Hepatocyte (in vitro differentiated cells): ENCODE measurements at places on chromosomes 2 and 18. TPM values are rescaled to one million over a fixed set of nuclear protein-coding genes. Genes with fewer than 3 reads are reported as not detected.
A peak's percentile ranks its signal among the peaks of the same experiment; 100 is the strongest.

GRCh38 chr2:85678794-85679672 is 11.0 kb upstream of the SFTPB start:
- peak; percentile 89 for DNase-seq
- H3K4me3 ChIP-seq: no peak overlapping the region
- no peaks in the 10 kb centered on the region for H3K4me1 ChIP-seq
- H3K27ac ChIP-seq: no peak overlapping the region
- H3K36me3 ChIP-seq: no peaks in the 10 kb centered on the region
- no peaks in the 10 kb centered on the region for H3K27me3 ChIP-seq

DNA sequence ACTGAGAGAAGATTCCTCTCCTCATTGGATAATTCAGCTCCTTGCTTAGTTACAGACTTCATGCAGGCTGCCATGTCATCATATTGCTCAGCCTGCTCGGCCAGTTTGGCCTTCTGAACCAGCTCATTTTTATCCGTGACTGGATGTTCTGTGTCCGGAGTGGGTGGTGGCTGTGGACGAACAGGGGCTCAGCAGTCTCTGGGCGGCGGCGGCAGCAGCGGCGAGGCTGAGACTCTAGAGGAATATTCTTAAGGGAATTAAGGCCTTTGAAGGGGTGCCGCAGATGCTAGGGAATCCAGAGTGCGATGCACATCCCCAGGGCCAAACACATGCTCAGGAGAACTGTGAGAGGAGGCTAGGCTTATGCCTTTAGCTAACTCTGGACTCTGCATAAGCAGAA is 97.9 kb upstream of the GYPC start:
- no peak overlapping the region for H3K27ac ChIP-seq
- no peaks in the 10 kb centered on the region for H3K27me3 ChIP-seq
- no peaks in the 10 kb centered on the region for H3K4me1 ChIP-seq
- DNase-seq: no peak
- no peaks in the 10 kb centered on the region for H3K36me3 ChIP-seq

INHBB gene
- 4.4 and 6.6 TPM in 2 replicates for total RNA-seq

- H3K36me3 ChIP-seq: no peaks in the 10 kb centered on the region
- no peaks in the 10 kb centered on the region for H3K4me1 ChIP-seq
- DNase-seq: peak; percentile 21
Observed at GRCh38 chr18:43662657-43663056, 385.4 kb upstream of the SYT4 start.

SERPINB2 gene
- total RNA-seq: 1.6 and 1.9 TPM in 2 replicates

DNA sequence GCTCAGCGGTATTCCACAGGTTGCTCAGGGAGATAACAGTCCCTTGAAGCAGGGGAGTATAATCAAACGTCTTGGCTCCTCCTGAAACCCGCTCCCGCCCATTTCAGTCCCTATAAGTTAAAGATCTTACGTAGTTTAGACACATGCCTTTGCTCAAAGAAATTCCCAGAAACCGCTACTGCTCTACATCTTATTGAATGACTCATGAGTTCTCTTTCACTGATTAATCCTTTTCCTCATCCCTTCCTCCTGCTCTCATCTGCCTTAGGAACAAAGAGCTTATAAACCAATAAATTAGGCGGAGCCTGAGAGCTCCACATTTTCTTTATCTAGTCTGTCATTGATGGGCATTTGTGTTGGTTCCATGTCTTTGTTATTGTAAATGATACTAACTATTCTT is 4.2 kb upstream of the SERPINB4 start:
- no peaks in the 10 kb centered on the region for H3K27me3 ChIP-seq
- H3K36me3 ChIP-seq: no peaks in the 10 kb centered on the region
- no peaks in the 10 kb centered on the region for H3K4me1 ChIP-seq
- no peak overlapping the region for H3K4me3 ChIP-seq
- no peak for DNase-seq

GRCh38 chr2:240427729-240428128 is 7.7 kb upstream of the GPC1 start:
- H3K27me3 ChIP-seq: no peaks in the 10 kb centered on the region
- no peak overlapping the region for H3K27ac ChIP-seq
- peaks cover 3% of the 10 kb centered on the region for H3K4me1 ChIP-seq
- no peak overlapping the region for H3K4me3 ChIP-seq
- DNase-seq: no peak

GRCh38 chr2:169462896-169463695 is 16.2 kb upstream of the BBS5 start:
- H3K4me1 ChIP-seq: no peaks in the 10 kb centered on the region
- no peak overlapping the region for H3K27ac ChIP-seq
- H3K27me3 ChIP-seq: no peaks in the 10 kb centered on the region
- H3K4me3 ChIP-seq: no peak overlapping the region

DNA sequence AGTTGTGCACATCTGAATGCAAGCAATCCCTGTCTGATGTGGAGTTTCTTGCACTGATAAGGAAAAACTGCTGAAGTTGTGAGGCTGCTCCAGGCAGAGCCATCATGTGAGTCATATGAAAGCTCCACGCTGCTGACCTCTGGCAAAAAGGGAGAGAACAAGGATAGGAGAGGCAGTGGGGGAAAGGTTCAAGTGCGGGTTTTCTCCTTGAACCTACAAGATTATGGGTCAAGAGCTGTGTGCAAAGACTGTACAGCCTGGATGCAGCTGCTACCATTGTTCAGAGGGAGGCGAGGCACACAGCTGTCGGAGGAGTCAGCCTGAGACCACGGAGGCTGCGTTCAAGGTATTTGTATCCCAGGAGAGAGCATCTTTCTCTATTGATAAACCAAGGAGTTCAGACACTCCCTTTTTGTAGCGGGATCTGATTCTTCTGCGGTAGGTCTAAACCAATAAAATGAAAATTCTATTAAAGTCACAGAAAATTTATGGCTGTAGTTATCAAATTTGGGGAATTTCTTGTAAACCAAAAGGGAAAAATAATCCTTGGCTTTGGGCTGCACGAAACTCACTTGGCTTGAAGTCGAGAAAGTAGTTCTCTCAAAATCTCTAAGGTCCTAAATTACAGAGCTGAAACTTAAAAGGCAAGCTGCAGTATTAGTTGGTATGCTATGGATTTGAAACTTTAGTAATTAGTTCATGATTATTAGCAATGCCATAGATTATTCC is at the start of gene CDK15:
Gene CDK15, plus strand, starts transcription at position 96 of the 729 bp plus-strand sequence. Its CDS starts 128 bp downstream, at position 224.
- peak; percentile 68 for DNase-seq
- H3K4me3 ChIP-seq: no peak within 1 kb of the TSS
- no peaks in the 10 kb centered on the region for H3K27me3 ChIP-seq
- H3K36me3 ChIP-seq: no peaks in the 10 kb centered on the region
- H3K27ac ChIP-seq: peak within 1 kb of the TSS; percentile 74

GRCh38 chr2:152613235-152613634 is 104.0 kb downstream of the PRPF40A start:
- H3K27ac ChIP-seq: no peak overlapping the region
- DNase-seq: no peak
- no peaks in the 10 kb centered on the region for H3K27me3 ChIP-seq
- peaks cover 7% of the 10 kb centered on the region for H3K4me1 ChIP-seq

IL36G gene
- 0.20 TPM in 1 of 2 replicates, not detected in the other for total RNA-seq

LGALSL gene
- 28.1 and 30.7 TPM in 2 replicates for total RNA-seq

GRCh38 chr18:59758106-59758505 is 60.9 kb upstream of the CCBE1 start:
- H3K4me1 ChIP-seq: no peaks in the 10 kb centered on the region
- no peak for DNase-seq
- H3K27ac ChIP-seq: no peak overlapping the region
- H3K27me3 ChIP-seq: no peaks in the 10 kb centered on the region

- no peak overlapping the region for H3K4me3 ChIP-seq
- H3K36me3 ChIP-seq: no peaks in the 10 kb centered on the region
- H3K4me1 ChIP-seq: no peaks in the 10 kb centered on the region
- H3K27ac ChIP-seq: peak overlapping the region; percentile 28
- peak; percentile 30 for DNase-seq
Observed at GRCh38 chr2:217162533-217162932, 302.7 kb upstream of the TNP1 start.

- no peaks in the 10 kb centered on the region for H3K36me3 ChIP-seq
- no peak for DNase-seq
- H3K4me1 ChIP-seq: peaks cover 33% of the 10 kb centered on the region
- H3K4me3 ChIP-seq: no peak overlapping the region
- H3K27me3 ChIP-seq: no peaks in the 10 kb centered on the region
Observed at GRCh38 chr2:113213061-113213930, 39.5 kb downstream of the PSD4 start.

- no peak overlapping the region for H3K27ac ChIP-seq
- H3K4me1 ChIP-seq: peaks cover 10% of the 10 kb centered on the region
- no peaks in the 10 kb centered on the region for H3K27me3 ChIP-seq
- H3K4me3 ChIP-seq: no peak overlapping the region
- no peak for DNase-seq
Observed at GRCh38 chr18:8767340-8767739, 62.0 kb downstream of the MTCL1 start.

DNA sequence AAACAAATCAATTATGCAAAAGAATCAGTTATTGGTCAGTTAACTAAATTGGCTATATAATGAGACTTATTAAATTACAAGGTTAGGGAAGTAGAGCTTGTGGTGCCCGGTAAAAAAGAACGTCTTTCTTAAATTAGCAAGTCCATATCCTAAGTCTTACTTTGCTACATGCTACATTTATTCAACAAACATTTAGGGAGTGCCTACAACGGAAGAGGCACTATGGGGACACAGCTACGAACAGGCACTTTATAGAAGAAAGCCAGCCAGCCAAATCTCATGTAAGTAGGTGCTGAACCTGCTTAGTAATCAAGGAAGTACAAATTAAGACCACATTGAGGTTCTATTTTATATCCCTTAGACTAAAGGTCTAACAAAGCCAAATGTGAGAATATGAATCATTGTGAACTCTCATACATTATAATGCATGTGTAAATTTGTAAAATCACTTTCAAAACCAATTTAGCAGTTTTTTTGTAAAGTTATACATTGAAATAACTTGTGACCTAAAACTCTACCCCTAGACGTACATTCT is 59.9 kb downstream of the PDK1 start:
- H3K27me3 ChIP-seq: no peaks in the 10 kb centered on the region
- H3K36me3 ChIP-seq: no peaks in the 10 kb centered on the region
- H3K4me3 ChIP-seq: no peak overlapping the region
- DNase-seq: no peak
- peaks cover 6% of the 10 kb centered on the region for H3K4me1 ChIP-seq
- H3K27ac ChIP-seq: no peak overlapping the region

DNA sequence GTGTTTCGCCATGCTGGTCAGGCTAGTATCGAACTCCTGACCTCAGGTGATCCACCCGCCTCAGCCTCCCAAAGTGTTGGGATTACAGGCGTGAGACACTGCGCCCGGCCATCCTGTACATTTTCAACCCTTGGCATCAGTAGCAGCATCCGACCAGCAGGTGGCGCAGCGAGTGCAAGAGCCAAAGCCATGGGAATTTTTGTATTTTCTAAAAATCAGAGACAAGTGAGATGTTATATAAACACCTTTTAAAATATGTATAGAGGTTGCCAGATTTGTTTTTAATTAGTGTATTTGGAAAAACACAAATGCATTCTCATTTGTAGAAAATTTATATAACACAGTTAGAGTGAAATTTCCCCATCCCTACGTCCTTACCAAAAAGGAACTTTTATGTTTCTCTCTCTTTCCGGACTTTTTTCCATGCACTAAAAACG is 36.8 kb downstream of the MOGAT1 start:
- no peaks in the 10 kb centered on the region for H3K36me3 ChIP-seq
- no peaks in the 10 kb centered on the region for H3K4me1 ChIP-seq
- no peak overlapping the region for H3K4me3 ChIP-seq
- H3K27ac ChIP-seq: no peak overlapping the region
- H3K27me3 ChIP-seq: no peaks in the 10 kb centered on the region

GRCh38 chr18:37694516-37694915 is 128.9 kb upstream of the CELF4 start:
- no peak for DNase-seq
- no peak overlapping the region for H3K27ac ChIP-seq
- H3K27me3 ChIP-seq: no peaks in the 10 kb centered on the region
- no peaks in the 10 kb centered on the region for H3K36me3 ChIP-seq
- no peak overlapping the region for H3K4me3 ChIP-seq
- peaks cover 6% of the 10 kb centered on the region for H3K4me1 ChIP-seq

- no peak for DNase-seq
- H3K27ac ChIP-seq: no peak overlapping the region
- no peaks in the 10 kb centered on the region for H3K4me1 ChIP-seq
- H3K27me3 ChIP-seq: no peaks in the 10 kb centered on the region
Observed at GRCh38 chr18:37276111-37276890, 289.3 kb downstream of the CELF4 start.

SERPINB4 gene
- not detected in 2 replicates for total RNA-seq

DNA sequence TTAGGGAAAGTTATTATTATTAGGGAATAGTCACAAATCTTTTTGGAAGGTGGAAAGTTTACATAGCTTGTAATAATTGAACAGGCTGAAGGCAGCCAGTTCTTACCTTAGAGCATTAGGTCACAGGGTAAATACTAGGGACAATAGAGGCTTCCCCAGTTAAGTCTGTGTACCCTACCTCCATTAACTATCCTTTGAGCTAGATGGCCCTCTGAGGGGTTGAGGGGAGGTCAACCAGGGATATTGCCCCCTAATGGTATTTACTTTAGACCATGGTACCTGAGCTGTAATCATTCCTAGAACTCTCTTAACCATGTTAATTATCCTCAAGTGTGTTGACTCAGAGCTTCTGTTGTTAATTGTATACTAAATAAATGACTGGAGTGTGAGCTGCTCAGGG is 120.5 kb upstream of the SCN7A start:
- H3K4me3 ChIP-seq: no peak overlapping the region
- no peaks in the 10 kb centered on the region for H3K36me3 ChIP-seq
- DNase-seq: no peak
- peaks cover 3% of the 10 kb centered on the region for H3K4me1 ChIP-seq
- no peaks in the 10 kb centered on the region for H3K27me3 ChIP-seq

CIB4 gene
- not detected in 2 replicates for total RNA-seq

DNA sequence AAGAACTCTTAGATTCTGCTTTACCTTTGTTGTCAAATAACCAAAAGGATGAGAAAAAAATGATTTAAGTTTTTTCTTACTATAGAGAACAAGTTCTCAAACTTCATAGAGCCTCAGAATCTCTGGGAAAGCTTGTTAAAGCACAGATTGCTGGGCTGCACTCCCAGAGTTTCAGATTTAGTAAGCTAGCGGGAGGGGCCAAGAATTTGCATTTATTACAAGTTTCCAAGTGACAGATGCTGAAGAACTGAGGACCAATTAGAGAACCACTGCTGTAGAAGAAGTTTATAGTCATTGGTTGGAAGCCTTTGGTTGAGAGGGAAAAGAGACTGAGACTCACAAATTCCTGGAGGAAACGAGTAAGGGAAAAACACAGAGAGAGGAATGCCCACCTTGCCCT is 32.1 kb downstream of the PID1 start:
- peaks cover 3% of the 10 kb centered on the region for H3K36me3 ChIP-seq
- no peaks in the 10 kb centered on the region for H3K4me1 ChIP-seq
- H3K4me3 ChIP-seq: no peak overlapping the region
- no peak overlapping the region for H3K27ac ChIP-seq
